ENCODE measurements at places on chromosomes 2 and 18. TPM values are rescaled to one million over a fixed set of nuclear protein-coding genes. Genes with fewer than 3 reads are reported as not detected.

The AMER3 gene
- total RNA-seq, result not detected

The ABCG5 gene
- total RNA-seq, result not detected

The CNRIP1 gene
- total RNA-seq, result 2.1 TPM

The CROCC2 gene
- total RNA-seq, result not detected

The SLC5A7 gene
- total RNA-seq, result not detected

The CIB4 gene
- total RNA-seq, result not detected

The ABCG8 gene
- total RNA-seq, result not detected

The SERPINB4 gene
- 0.17 TPM for total RNA-seq

The KLHL30 gene
- total RNA-seq, result 0.06 TPM

The ARHGAP15 gene
- not detected for total RNA-seq

The RAX gene
- not detected for total RNA-seq

The PIKFYVE gene
- 5.0 TPM for total RNA-seq
